ENCODE measurements at places on chromosomes 13 and 19.

DNA sequence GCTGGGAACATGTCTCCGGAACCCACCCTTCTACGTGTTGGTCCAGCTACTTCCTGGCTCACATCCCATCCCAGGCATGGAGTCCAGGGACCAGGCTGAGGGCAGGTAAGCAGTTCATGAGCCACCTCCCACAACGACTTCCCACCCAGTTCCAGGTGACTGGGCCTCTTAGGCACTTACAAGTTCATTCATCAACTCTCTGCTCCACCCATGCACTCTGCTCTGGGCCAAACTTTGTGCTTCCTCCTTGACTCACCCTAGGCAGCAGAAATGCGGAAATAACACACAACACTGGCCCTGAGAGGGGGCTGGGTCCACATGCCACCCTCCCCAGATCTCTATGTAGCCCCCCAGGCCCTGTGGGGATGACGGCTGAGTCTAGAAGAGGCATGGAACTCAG lies 20.5 kb downstream of the IQCN start:
- no peak for DNase-seq

GRCh38 chr13:40598569-40598968 lies 67.9 kb downstream of the FOXO1 start:
- no peak for DNase-seq

DNA sequence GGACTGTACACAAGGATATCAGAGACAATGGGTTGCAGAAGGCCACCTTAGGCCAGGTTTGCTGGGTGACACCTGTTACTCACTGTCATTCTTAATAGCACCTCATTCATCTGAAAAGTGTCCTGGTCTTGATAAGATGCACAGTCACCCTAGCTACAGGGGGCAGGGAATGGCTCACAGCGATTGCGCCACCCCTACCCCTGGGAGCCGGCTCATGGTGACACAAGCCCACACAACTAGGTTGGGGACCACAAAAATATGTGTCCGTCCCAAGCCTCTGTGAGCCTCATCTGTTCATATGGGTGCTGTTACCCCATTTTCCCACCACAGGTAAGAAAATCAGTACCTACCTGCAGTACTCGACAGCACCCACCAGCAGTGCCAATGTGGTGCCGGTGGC lies 23.4 kb downstream of the MED26 start:
- no peak for DNase-seq

DNA sequence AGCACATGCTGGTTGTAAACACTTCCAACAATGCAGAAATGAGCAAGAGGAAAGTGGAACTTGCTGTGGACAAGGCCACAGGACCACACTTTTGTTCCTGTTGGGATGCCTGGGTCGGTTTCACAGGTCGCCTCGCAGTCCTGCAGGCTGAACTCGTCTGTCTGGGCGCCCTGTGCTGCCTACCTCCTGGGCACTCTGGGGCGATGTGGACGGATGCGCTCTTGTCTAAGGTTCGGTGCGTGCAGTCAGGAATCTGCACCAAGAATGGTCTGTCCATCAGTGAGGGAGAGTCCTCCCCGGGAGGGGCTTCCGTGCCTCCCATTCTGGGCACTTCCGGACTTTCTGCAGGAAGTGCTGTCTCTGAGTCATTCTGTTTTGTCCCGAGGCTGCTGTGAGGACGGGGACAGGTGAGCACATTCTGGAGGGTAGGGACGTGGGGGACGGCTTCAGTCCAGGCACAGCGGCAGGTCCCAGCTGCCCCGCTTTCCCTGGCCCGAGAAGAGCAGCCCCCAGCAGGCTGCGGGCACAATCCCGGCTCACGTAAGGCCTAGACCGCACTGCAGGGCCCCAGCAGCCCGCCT lies 24.1 kb upstream of the SLITRK1 start:
- DNase-seq, result no peak

GRCh38 chr13:111883571-111884343 lies 183.2 kb upstream of the SOX1 start:
- no peak for DNase-seq

DNA sequence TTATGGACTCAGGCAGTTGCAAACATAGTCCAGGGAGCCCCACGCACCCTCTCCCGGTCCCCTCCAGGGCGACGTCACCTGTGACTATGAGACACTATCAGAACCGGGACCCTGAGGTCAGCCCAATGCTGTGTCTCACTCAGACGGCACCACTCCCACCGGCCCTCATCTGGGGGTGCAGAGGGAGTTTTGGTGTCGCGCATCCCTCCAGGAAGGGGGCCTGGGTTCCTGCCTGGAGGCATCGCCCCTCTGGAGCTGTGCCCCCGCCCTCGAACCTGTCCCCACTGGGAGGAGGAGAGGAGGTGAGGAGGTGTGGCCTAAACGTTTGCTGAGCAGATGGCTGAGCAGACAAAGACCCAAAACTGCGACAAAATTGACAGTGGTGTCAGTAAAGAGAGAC lies 51.2 kb downstream of the GADD45B start:
- no peak for DNase-seq

DNA sequence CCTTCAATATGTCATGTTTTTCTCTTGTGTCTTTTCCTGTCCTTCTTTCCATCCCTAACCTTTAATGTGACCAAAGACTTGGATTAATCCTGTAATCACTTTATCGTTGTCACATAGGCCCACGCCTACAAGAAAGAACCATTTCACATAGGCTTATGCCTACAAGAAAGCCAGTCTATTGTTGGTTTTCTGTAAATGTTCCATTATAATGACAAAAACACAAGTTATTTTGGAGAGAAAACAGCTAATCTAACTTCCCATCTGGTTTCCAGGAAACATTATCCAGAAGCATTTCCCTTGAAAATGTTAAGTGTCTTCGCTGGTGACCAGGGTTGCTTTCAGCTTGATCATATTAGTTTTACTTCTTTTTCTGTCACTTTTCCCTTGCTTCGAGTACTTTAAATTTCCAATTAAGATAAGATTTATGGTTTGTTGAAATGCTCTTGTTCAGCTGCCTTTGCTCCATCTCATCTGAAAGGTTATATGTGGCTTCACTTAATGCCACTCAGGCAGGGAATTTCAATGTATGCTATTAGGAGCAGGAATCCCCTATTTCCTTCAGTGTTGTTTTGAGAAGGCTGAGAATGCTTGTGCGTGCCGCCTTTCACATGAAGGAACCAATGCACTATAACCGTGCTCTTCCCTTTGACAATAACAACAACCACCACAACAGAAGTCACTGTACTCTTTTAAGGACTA lies 708.2 kb downstream of the EFNB2 start:
- no peak for DNase-seq

DNA sequence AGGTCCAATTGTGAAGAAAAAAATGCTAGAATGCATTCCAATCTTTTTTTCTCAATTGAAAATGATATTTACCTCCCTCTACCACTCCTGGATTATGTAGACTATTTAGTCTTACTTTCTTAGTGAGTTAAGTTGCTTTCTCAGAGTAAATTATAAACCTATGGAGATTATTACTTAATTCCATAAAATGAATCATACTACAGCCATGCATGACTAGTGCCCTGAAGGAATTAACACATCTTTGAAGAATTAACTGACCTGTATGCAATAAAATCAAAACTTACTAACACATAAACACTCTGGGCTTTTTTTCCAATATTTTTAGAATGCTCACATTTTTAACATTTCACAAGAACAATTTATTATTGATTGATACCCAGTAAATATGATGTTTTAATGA lies 379.4 kb upstream of the DACH1 start:
- peak; percentile 19 for DNase-seq

DNA sequence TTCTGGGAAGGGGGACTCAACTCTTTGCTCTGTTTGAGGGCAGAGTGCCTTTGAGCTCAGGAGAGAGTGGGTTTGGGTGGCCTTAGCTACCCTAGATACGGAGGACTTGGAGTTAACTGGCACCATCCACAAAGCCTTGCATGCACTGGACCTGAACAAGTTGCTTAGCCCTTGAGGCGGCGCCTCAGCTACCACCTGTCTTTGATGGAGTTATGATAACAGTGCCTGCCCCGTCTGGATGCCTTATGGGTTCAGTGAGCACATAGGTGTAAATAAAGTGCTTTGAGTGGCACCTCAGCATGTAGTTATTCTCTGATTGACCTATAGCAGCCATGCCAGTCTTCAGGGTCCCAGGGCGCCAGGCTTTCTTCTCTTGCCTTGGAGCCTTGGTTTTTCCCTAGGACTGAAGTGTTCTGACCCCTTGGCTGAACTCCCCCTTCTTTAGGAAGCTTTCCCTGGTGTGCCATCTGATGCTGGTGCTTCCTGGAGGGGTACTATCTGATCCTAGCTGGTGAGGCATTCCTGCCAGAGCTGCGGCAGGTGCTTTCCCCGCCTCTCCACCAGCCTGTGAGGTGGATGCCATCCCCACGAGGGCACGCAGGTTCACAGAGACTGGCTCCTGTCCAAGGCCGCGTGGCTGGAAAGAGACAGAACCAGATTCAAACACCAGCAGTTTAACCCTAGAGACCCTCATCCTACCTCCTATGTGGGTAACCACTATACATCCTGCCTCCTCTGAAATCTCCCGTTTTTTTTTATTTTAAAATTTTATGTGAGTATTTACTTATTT lies 5.8 kb downstream of the BCKDHA start:
- DNase-seq, result no peak

DNA sequence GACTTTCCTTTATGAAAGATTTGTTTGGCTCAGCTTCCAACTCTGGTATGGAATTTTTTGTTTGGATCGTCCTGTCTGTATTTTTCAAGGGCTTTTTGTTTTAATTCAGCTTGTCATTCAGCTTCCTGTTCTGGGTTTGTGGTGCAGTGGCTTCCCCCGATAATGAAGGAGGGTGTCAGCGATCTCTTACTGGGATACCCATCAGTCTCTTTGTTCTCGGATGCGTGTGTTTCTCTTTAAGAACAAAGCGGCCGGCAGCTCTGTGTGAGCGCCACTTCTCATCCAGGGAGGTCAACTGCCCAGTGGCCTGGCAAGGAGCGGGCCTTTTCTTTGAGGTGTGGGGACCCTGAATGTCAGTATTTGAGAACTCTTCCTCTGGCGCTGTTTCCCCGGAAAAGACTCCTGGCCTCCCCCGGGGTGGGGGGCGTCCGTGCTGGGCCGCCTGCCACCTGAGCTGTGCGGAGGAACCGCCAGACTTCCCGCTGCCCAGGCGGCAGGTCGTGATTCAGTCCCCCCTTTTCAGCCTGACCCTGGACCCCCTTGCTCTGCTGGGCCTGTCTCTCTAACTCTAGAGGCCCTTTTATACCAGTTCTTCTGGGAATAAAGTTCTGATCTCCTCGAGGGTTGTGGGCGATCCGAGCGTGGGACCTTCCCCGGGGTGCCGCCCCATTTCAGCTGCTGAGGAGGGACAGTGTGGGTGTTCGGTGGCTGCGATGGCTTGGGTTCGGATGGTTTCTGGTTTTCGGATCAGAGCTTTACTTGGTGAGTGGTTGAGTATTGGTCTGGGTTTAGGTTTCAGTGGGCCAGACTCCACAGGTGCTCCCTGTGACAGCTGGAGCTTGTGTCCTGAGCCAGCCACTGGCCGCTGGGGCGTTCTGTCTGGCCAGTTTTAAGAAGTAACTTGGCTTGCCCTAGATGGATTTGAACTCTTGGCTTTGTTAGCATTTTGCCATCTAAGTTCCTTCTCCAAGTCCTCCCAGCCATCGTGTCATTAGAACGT lies 3.4 kb downstream of the SF3A2 start:
- no peak for DNase-seq

GRCh38 chr13:40940841-40941240 lies 78.3 kb downstream of the ELF1 start:
- DNase-seq, result no peak

DNA sequence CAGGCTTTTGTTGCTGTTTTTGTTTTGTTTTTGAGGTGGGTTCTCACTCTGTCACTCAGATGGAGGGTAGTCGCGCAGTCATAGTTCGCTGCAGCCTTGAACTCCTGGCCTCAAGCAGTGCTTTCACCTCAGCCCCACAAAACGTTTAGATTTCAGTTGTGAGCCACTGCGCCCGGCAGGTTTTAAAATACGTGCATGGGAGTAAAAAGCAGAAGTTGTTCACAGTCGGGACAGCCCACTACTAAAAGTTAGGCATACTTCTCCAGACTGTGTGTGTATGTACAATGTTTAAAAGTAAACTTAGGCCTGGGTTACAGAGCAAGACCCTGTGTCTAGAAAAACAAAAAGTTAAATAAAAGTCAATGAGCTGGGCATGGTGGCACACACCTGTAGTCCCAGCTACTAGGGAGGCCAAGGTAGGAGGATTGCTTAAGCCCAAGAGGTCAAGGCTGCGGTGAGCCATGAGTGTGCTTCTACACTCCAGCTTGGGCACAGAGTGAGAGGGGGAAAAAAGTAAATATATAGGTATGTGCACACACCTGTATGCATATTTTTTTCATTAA lies 6.1 kb downstream of the SAFB start:
- DNase-seq, result no peak

- no peak for DNase-seq
Measured at GRCh38 chr13:85411591-85411990, 387.6 kb downstream of the SLITRK6 start.

DNA sequence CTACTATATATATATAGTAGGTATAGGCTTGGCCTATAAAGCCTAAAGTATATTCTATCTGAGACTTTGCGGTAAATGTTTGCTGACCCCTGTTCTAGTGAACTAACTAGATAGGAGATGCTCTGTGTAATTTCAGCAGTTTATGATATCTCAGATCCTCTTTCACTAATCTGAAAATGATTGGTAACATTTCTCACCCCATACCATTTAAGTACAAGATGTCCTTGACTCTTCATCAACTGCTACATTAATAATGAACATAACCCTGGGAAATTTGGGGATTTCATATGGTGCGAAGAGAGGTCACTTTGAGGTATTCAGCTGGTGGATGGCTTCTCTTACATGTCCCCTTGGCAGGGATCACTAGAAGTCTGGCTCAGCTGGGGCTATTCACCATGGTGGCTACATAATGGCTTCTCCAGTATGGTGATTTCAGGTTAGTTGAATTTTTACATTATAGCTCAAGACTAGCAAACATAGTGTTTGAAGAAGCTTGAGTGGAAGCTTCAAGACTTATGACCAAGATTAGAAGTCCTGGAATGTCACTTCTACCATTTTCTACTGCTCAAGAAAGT lies 103.6 kb upstream of the MYCBP2 start:
- no peak for DNase-seq

- DNase-seq, result no peak
Measured at GRCh38 chr13:36382030-36382429, 35.8 kb upstream of the SPART start.

DNA sequence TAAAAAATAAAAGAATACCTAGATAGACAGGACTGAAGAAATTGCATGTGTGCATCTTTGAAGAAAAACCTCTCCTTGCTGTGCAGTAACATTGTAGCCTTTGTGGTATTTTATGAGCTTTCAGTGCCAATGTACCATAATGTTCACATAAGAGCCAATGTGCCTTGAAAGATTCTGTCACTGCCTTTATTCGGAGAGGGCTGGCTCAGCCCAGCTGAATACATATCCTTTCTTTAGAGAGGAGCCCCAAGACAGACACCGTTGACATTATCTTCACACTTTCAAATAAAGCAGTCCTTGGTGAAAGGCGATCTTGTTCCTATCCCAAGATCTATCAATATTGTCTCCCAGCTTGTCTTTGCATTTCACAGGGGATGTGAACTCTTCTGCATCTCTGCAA lies 18.5 kb upstream of the CNMD start:
- no peak for DNase-seq
